Activated CD4-positive, CD25-positive, alpha-beta regulatory T cell treated with anti-CD3 and anti-CD28 coated beads, Interleukin-2, amount 50 U/mL, for 24 hours (primary cell): ENCODE measurements at places on chromosomes 3 and 15.
A peak's percentile ranks its signal among the peaks of the same experiment; 100 is the strongest.

GRCh38 chr3:177474652-177475355 lies 277.5 kb upstream of the TBL1XR1 start:
- ATAC-seq: no peak

- no peak for ATAC-seq
Observed at GRCh38 chr15:74393423-74393822, 26.0 kb upstream of the CYP11A1 start.

- no peak for ATAC-seq
Observed at GRCh38 chr15:89836267-89837133, 21.8 kb upstream of the ANPEP start.

DNA sequence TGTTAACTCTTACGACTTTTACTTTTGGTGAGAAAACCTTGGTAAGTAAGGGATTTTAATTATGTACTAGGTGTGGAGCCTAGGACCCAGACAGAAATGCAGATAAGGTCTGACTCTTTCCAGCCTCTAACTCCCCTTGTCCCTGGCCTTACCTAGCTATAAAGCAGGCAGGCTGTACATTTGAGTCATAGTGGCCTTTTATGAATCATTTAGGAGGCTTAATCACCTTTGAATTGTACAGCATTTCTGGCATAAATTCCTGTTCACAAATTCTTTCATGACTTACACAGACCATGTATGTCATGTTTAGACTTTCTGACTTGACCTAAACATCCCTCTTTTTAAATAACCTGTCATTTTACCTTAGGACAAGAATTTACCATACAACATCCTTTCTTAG lies 47.4 kb downstream of the CHCHD4 start:
- peak; percentile 54 for ATAC-seq

DNA sequence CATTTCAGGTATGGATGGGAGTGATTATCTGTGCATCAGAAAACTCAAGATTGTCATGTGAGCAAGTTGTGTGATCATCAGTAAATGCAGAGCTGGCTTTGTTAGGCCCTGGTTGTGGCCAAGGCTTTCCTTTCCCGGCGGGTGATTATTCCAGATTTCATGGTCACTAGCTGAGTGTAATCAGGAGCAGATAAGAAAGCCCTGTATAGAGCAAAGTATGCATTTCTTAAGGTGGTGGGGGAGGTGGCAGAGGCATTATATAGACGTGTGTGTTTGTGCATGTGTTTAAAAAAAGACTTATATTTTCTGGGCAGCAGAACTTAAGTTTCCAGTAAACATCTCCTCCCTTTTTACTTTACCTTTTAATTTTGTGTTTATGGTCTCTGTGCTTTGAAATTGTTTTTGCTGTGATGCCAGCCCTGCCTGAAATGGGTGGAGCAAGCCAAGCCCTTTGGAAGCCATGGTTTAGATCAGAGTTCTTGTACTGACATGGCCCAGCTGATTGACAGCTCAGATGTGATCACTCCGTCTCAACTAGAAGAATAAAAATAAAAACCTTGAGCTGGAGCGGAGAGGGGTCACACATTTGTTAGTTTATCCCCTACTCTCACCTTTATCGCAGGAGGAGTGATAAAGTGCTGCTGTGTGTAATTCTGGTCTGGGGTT lies 22.2 kb downstream of the SMAD3 start:
- ATAC-seq: no peak

GRCh38 chr15:78322243-78322642 lies 17.9 kb upstream of the CRABP1 start:
- no peak for ATAC-seq

- peak; percentile 27 for ATAC-seq
Observed at GRCh38 chr3:73084170-73084569, 22.7 kb downstream of the EBLN2 start.

DNA sequence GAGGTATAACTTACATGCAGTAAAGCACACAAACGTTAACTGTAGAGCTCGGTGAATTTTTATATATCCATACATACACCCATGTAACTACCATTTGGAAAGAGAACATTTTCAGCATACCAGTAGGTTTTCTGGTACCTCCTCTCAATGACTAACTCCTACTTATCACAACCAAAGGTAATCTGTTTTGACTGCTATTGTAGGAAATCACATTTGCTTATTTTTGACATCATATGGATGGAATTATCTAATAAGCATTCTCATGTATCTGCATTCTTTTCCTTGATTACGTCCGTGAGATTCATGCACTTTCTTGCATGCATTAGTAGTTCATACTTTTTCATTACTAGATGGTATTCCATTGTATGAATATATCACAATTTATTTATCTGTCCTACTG lies 76.8 kb downstream of the CSNK1G1 start:
- no peak for ATAC-seq

DNA sequence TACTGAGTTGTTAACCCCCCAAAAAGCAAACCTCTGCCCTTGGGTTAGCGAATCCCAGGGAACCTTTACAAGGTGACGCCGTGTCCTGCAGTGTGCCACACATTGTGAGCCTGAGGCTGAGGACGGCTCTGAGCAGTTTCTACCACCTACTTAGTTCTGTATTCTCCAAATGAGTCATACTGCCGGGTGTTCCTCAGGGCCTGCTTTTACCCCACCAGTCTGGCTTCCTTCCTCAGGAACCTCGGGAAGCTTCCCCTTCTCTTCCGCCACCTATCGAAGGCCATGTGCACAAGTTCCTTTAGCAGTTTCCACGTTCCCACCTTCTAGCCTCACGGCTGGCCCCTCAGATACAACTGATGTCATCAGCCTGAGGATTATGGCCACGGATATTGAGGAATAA lies 384.0 kb upstream of the TPM1 start:
- ATAC-seq: no peak

GRCh38 chr3:29890801-29891200 lies 609.9 kb downstream of the RBMS3 start:
- no peak for ATAC-seq

DNA sequence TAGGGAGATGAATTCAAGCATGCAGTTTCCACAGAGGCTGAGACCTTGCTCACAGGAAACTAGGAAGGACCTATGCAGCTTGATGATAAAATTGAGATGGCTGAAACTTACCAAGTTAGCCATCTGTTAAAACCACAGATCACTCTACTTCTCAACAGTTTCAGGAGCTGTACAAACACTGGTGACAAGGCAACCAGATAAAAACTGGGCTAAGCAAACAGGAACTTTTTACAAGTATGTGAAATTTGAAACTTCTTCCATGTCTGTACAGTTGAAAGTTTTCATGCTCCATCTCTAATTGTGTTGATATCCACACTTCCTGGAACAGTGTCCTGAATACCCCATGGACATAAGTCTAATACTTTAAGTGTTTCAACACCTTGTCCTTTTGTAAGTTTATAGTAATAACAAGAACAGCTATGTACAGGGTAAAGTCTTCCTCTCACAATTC lies 78.2 kb downstream of the FAIM start:
- ATAC-seq: peak; percentile 53

DNA sequence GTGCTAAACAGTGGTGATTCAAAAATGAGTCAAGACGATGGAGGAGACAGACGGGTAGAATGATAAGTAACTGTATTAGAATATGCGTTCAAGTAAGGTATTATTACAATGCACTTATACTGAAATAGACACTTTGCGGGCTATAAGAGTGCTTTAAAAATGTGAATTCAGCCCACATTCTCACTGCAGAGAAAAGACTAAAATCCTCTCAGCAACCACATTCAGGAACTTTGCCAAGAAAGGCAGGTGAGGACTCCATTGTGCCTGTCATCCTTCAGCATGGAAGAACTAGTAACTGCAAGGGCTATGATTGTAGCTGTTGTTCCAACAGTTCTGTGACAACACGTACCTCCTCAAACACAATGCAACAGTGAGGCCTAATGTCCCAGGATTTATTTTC lies 272.0 kb downstream of the RORA start:
- ATAC-seq: no peak

GRCh38 chr3:101216710-101217465 lies 103.5 kb downstream of the IMPG2 start:
- ATAC-seq: no peak

GRCh38 chr3:171116365-171116764 lies 89.8 kb upstream of the SLC2A2 start:
- ATAC-seq: no peak

DNA sequence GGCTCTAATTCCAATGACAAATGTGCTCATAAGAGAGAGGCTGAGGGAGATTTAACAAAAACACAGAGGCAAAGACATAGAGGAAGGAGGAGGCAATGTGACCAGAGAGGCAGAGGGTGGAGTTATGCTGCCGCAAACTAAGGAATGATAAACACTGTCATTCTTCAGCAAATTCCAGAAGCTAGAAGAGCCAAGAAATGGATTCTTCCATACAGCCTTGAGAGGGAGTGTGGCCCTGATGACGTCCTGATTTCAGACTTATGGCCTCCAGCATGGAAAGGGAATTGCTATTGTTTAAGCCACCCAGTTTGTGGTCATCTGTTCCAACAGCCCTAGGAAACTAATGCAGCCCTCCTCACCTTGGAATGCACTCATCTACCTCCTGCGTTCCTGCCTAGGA lies 30.5 kb downstream of the CD47 start:
- ATAC-seq: no peak
